ENCODE measurements at places on chromosomes 6 and 20. TPM values are rescaled to one million over a fixed set of nuclear protein-coding genes. Genes with fewer than 3 reads are reported as not detected.

Gene ZBTB9
- 16.3 TPM for polyA plus RNA-seq

Gene SPATS1
- polyA plus RNA-seq: not detected

- DNase-seq: no peak
These were observed 135.8 kb upstream of the COL21A1 start for GRCh38 chr6:56383160-56383559.

DNA sequence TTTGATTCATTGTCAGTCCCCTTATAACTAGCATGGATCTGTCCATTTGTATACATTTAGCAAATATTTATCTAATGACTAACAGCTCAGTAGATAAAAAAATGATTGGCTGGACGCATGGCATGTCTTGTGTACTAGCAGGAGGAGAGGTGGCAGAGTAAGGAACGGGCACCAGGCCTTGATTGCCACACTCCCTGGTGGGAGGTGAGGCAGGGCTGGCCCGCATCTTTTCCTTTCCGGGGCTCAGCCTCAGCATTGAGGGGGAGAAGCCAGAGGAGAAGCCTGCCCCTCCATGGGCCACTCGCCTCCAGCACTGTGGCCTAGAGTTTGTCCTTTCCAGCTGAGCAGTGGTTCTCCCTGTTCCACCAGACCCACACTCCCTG is 84.9 kb upstream of the TMEM181 start:
- no peak for DNase-seq

- DNase-seq: no peak
These were observed 308.2 kb upstream of the THEMIS start for GRCh38 chr6:128208851-128209580.

DNA sequence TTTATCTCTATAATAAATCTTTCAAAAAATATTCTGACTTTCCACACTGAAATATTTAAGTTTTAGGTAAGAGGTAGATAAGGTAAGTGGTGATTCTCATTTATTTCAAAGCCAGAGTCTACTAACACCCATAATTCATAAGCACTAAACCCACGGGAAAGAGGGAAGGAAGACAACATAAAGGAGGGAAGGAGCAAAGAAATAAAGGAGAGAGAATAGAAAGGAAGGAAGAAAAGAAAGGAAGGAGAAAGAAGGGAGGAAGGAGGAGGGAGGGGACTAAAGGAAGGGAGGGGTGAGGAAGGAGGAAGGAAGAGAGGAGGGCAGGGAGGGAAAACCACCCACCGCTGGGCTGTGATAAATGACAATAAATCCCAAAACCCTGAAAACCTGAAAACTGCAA is 25.2 kb downstream of the MAP3K5 start:
- no peak for DNase-seq

Measured in right renal cortex interstitium (tissue), 3 donors.